ENCODE measurements at places on chromosomes 13 and 19.

- DNase-seq: no peak
These were observed 30.4 kb upstream of the CEACAM21 start for GRCh38 chr19:41545547-41545946.

DNA sequence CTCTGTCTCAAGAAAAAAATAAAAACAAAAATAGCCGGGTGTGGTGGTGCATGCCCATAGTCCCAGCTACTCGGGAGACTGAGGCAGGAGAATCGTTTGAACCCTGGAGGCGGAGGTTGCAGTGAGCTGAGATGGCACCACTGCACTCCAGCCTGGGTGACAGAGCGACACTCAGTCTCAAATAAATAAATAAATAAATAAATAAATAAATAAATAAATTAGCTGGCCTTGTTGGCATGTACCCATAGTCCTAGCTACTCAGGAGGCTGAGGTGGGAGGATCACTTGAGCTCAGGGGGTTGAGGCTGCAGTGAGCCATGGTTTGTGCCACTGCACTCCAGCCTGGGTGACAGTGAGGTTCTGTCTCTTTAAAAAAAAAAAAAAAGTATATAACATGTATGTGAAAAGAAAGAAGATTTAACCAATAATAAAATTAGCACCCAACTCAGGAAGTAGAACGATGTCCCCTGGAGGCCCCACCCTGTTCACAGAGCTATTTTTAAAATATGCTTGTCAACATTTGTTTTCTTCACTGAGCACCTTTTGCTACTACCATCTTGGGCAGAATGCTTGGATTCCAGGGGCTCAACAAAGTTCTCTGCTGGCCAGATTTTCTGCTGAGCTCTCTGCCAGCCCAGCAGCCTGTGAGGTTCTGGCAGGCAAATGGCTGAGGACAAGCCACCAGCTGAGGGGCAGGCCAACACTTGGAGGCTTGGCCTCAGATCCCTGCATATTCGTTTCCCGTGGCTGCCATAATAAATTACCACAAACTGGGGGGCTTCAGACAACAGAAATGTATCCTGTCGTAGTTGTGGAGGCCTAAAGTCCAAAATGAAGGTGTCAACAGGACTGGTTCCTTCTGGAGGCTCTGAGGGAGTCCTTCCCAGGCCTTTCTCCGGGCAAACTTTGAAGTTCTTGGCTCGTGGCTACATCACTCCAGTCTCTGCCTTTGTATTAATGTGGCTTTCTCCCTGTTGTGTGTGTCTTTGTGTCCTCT, 5.2 kb downstream of the SLC25A42 start:
- DNase-seq: no peak

DNA sequence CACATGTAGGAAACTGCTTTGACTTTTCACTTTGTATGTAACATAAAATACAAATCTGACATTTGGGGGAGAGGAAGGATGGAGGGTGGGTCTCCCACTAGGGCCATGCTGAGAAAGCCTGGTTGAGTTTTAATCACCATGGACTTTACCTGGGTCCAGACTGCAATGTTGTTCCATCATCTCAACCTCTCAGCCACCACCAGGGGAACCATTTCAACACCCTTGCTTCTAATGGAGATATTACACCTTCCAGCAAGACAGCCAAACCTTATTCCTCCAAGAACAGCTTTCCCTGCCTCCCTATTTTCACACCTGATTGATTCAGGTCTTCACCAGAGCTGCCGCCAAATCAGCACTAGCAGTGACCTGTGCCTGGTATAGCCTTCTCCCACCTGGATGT, 56.0 kb downstream of the ZAR1L start:
- no peak for DNase-seq

DNA sequence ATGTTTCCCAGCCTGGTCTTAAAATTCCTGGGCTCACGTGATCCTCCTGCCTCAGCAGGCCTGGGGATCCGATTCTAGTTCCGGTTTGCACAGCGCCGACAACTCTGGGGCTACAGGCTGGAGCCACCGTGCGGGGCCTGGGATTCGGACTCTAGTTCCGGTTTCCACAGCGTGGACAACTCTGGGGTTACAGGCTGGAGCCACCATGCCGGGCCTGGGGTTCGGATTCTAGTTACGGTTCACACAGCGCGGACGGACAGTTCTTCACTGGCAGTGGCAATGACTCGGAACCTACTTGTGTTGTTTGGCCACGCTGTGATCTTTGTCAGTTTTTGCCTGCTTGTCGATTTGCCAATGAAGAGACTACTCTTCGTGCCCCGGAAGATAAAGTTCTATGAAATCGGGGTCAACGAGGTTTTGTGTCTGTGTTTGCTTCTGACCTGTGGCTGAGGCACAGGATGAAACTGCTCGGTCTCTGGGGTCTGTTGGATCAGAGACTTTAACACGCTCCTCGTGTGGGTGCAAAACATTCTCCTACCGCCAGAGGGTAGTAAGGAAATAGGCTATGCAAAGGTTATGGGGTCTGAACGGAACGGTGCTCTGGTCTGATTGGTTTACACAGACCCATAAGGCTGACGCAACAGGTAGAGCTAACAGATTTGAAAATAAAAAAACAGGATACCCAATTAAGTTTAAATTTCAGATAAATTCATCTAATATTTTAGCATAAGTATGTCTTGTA, 12.1 kb upstream of the ZSCAN1 start:
- DNase-seq: peak; percentile 23

DNA sequence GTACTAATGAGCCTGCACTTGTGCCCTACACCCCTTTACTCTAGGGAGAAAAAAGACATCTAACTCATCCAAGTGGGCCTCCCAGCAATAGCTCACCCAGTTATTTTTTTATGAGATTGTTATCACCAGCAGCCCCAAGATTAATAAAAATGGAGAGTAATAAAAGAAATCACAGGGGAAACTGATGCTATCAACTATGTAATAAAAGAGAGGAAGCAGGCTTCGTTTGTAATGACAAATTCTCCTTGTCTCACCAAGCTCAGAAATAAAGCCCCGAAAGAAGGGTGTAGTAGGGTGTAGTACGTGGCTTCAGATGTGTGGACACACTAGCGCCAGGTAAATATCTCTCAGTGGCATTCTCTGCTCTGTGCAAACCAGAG, 204.9 kb downstream of the USP12 start:
- DNase-seq: no peak

DNA sequence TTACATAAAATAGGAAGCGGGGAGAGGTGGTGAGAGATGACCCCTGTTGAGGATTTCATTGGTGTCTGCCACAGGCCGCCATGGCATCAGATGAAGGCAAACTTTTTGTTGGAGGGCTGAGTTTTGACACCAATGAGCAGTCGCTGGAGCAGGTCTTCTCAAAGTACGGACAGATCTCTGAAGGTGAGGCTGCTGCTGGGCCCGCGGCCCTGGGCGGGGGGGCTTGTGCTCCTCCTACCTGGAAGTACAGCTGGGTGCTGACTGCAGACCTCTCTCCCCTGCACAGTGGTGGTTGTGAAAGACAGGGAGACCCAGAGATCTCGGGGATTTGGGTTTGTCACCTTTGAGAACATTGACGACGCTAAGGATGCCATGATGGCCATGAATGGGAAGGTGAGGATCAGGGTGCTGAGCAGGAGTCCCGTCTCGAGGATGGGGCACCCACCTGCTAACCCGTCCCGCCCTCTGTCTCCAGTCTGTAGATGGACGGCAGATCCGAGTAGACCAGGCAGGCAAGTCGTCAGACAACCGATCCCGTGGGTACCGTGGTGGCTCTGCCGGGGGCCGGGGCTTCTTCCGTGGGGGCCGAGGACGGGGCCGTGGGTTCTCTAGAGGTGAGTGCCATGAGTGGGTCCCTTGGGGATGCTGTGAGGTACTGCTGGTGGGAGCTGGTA, 1.9 kb downstream of the CIRBP start:
- DNase-seq: no peak

GRCh38 chr13:112567161-112567862, 20.6 kb downstream of the TUBGCP3 start:
- DNase-seq: no peak

DNA sequence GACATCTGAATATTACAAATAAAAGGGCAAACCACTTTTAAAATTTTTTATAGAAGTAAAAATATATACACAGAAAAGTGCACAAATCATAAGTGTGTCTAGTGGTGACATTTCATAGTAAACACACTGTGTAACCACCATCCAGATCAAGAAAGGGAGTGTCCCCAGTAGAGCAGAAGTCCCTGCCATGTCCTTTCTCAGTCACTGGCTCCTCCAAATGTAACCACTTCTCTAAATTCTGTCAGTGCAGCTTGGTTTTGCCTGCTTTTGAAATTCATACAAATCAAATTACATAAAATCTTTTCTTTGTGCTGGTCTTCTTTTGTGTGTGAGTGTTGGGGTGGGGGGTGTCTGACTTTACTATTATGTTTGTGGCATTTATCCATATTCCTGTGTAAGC, 116.5 kb downstream of the RBM26 start:
- DNase-seq: no peak

DNA sequence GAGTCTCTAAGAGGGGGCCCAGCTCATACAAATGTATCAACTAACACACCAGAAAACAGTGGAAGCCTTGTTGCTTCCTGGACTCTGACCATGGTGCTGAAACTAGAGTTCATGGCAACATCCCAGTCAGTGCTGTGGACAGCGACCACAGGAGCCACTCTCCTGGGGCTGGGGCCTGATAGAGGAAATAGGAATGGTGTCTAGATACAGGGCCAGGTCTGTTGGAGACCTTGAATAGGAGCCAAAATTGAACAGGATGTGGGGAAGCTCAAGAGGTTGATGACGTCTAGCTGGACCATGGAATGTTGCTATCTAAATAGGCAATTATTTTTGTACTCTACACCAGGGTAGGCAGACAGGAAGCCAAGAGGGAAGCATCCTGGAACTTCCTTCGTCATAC, 21.7 kb downstream of the LILRB4 start:
- peak; percentile 6 for DNase-seq

GRCh38 chr19:43594081-43594697, 1.7 kb downstream of the IRGQ start:
- no peak for DNase-seq

GRCh38 chr13:29429286-29429900, 166.1 kb downstream of the SLC7A1 start:
- no peak for DNase-seq

- no peak for DNase-seq
These were observed 924 bp downstream of the RGCC start for GRCh38 chr13:41458187-41458760.

DNA sequence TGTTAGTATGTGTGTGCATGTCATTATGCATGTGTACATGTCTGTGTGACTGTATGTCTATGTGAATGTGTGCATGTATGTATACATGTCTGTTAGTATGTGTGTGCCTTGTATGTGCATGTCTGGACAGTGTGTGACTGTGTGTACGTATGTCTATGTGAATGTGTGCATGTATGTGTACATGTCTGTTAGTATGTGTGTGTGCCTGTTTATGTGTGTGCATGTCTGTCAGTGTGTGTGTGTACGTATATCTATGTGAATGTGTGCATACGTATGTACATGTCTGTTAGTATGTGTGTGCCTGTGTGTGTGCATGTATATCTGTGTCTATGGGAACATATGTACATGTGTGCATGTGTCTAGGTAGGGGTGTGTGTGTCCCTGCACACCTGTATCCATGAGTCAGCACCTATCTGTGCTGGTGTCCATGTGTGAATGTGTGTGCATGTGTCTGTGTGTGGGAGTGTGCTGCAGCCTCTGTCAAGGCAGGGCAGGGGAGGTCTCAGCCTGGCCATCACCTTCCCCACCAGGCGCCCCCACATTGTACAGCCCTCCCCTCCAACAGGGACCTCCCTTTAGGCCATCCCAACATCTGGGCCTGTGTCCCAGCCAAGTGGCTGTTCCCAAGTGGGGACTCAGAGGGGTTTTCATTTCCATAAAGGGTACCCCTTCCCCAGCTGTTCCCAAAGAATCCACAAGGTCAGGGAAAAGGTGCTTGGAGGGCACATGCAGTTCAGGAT, 4.4 kb downstream of the GAS6 start:
- DNase-seq: no peak

GRCh38 chr13:100515410-100515800, 73.2 kb downstream of the GGACT start:
- DNase-seq: no peak

GRCh38 chr13:23741879-23742510, 147.2 kb downstream of the MIPEP start:
- DNase-seq: no peak

DNA sequence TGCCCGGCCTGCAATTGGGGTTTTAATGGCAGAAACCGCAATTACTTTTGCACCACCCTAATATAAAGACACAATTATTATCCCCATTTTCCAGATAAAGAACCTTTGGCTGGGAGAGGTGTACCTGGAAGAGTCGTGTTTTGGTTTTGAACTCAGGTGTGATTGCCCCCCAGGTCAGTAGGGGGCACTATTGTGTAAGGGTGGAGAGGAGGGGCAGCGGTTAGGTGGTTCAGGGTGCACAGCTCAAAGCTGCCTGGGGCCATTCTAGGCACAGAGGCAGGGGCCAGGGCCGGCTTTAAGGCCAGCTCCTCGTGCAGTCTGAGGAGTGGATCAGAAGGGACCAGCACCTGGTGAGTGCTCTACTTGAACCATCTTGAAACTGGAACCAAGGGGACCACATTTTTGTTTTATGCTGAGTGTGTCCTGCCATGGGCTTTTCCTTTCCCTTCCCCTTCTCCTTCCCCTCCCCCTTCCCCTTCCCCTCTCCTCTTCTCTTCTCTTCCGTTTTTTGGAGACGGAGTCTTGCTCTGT, 5.8 kb upstream of the FCGRT start:
- no peak for DNase-seq

DNA sequence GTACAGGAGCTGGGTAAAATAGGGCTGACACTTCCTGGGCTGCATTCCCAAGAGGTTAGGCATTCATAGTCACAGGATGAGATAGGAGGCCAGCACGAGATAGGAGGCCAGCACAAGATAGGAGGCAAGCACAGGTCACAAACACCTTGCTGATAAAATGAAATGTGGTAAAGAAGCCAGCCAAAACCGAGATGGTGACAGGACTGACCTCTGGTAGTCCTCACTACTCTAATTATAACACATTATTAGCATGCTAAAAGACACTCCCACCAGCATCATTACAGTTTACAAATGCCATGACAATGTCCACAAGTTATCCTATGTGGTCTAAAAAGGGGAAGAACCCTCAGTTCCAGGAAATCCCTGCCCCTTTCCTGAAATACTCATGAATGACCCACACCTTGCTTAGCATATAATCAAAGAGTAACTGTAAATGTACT, 20.9 kb upstream of the IGSF23 start:
- peak; percentile 33 for DNase-seq

DNA sequence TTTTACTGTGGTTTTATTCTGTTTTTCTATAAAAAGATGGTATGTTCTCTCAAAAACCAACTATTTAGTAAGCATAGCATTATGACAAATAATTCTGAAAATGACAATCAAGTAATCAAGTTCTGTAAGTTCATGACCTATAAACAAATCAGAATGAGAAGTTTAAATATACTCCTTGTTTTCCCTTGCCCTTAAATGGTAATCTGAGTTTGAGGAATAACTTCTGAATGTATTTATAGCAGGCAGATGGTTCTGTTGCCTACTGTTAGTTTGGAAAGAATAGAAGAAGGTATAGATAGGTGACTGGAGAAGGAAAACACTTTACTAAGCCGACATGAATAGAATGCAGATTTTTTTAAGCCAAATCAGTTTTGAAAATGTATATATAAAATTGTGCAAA, 63.9 kb downstream of the POSTN start:
- DNase-seq: no peak

Measured in PC-9 (cell line).